ENCODE measurements at places on chromosomes 4 and X.

- peak; percentile 73 for DNase-seq
These were observed 17.5 kb downstream of the STX18 start for GRCh38 chr4:4524364-4524763.

GRCh38 chr4:3307486-3307885, 14.7 kb downstream of the RGS12 start:
- peak; percentile 36 for DNase-seq

GRCh38 chrX:137313627-137314026, 252.3 kb upstream of the ZIC3 start:
- no peak for DNase-seq

- no peak for DNase-seq
These were observed 651 bp downstream of the NXT2 start for GRCh38 chrX:109537324-109537665.

GRCh38 chr4:36213977-36214376, 30.3 kb downstream of the ARAP2 start:
- DNase-seq, result no peak

DNA sequence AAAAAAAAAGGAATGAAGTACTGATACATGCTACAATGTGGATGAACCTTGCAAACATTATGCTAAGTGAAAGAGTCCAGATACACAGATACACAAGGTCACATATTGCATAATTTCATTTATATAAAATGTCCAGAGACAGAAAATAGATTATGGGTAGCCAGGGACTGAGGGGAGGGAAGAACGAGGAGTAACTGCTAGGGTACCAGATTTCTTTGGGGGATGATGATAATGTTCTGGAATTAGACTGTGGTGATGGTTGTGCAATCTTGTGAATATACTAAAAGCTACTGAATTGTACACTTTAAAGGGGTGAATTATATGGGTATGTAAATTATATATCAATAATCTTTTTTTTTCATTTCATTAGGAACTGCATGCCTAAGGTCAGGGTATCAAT, 20.8 kb upstream of the AP1AR start:
- no peak for DNase-seq

DNA sequence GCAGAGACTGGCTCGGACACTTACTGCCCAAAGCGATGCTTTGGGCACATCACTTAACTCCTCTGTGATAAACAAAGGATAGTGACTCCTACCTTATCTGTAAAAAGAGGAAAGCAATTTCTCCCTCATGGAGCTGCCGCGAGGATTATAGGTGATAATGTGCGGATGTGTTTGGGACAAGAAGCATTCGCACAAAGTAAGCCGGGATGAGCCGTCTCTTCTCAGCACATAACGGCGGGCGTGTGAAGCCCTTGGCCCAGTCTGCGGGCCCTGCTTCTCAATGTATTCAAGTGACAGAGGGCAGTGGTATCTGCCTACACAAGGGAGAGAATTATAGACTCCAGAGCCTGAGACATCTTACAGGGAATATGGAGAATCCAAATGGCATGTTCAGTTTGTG, 550.3 kb upstream of the CPEB2 start:
- DNase-seq, result peak; percentile 63

- DNase-seq, result no peak
These were observed 48.0 kb downstream of the KLHL34 start for GRCh38 chrX:21610168-21610567.

DNA sequence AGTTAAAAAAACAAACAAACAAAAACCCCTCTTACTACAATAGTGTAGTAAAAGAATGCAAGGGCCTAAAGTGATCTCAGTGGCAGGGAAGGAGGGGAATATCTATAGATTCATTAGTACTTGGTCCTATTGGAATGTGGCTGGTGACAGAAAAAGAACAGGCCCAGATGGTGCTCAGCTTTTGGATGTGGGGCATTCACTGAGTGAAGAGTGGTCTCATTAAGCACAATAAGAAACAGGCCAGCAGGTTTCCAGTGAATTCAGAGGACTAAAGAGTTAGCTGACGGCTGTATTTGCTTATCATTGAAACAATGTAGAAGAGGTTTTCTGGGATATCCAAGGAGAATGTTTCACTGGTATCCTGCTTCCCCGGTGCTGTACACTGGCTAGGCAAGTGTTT, 243.8 kb upstream of the HHIP start:
- no peak for DNase-seq

DNA sequence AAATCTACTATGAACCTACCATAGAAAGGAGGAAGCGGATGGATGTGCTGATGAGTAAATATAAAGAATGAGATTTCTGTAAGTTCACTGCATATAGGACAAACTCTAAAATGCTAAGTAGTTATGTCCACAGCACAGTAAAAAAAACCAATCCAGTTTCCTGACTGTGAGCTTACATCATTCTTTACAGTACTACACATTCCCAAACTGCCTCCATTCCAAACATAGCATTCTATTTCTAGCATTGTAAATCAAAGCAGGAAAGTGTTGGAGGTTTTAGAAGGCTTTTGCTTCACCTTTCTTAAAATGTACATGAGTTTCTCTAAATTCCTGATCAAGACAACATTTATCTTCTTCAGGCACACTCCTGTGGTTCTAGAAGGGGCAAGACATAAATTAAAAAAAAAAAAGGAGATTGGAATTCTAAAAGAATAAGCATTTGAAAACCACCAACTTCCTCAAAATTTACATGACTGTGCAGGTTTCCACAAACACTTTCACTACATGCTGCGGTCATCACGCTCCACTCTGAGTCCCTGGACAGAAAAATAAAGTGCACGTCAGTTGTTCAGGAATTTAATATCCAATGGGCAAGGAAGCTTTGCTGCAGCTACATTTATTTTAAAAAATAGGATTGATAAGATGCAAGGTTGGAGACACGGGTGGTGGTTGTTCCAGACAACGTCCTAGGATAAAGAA, 297.6 kb upstream of the STS start:
- DNase-seq, result no peak

- DNase-seq, result no peak
These were observed 638 bp upstream of the CCKAR start for GRCh38 chr4:26490960-26491284.

- peak; percentile 32 for DNase-seq
These were observed 386.0 kb downstream of the TLL1 start for GRCh38 chr4:166259081-166259480.

DNA sequence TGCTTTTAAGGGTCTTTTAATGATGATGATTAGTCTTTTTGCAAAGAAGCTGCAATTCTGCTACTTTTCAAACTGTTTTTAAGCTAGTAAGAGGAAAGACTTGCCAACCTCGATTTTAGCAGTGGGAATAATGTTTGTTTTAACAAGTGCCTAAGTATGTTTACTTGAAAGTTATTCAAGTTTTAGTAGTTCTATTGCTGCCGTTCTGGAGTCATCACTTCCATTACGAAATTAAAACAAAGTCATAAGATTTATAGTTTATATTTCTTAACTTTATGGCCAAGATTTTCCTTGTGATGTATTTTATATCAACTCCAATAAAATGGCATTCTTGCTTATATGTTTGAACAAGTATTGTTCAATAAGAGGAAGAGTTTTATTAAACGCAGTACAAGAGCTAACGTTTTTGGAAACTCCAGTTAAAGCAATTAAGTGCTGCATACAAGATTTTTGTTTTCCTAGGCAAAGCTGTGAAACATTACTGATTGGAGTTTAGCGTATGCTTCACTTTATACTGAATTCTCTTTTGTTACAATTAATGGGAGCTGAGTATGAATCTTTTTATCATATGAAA, 211.3 kb downstream of the TENM3 start:
- DNase-seq, result no peak

DNA sequence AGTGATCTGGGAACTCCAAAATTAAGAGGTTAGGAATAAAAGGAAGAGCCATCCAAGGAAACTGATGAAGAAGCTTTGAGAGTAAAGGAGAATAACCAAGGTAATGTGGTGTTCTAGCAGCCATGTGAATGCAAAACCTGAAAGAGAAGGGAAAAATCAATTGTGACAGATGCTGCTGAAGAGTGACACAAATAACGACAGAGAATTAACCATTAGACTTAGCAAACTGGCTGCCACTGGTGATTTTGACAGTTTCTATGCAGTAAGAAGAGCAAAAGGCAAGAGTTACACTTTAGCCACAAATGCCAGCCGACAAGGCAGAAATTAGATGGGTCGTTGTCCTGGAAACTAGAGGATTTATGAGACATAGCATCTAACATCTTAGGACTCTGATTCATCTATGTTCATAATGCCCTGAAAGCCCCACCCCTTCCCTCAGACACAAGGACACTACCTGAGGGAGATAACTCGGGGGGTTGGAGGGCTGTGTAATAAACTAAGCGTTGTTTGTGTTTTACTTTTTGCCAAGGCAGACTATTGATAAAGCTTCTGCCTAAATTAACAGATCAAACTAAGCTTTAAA, 13.0 kb upstream of the TMEM144 start:
- DNase-seq, result no peak

- DNase-seq, result no peak
These were observed 54.2 kb upstream of the GIMD1 start for GRCh38 chr4:106422766-106423165.

DNA sequence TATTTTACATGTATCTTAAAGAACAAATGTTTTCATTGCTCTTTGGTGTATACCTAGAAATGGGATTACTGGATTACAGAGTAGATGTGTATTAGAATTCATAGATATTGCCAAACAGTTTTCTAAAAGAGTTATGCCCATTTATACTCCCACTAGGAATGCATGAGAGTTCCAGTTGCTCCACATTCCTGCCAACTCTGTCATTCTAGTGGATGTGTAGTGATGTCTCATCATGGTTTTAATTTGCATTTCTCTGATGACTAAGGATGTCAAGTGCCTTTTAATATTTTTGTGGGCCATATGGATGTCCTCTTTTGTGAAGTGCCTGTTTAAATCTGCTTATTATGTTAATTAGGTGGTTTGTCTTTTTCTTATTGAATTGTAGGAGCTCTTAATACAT, 65.6 kb upstream of the BMP2K start:
- no peak for DNase-seq

GRCh38 chr4:60020389-60020788, 1179.7 kb upstream of the ADGRL3 start:
- DNase-seq, result peak; percentile 63

- peak; percentile 63 for DNase-seq
These were observed 4.2 kb downstream of the PAK3 start for GRCh38 chrX:111100191-111100590.

- DNase-seq, result no peak
These were observed 40.1 kb upstream of the MSANTD1 start for GRCh38 chr4:3208826-3209225.

GRCh38 chr4:122873821-122874593, 47.4 kb downstream of the FGF2 start:
- DNase-seq, result no peak

GRCh38 chr4:112075129-112075753, 70.0 kb upstream of the FAM241A start:
- DNase-seq, result no peak

- no peak for DNase-seq
These were observed 373.6 kb downstream of the FBXW7 start for GRCh38 chr4:152162331-152162697.

- no peak for DNase-seq
These were observed 91.4 kb downstream of the SLC39A8 start for GRCh38 chr4:102253860-102254259.

- no peak for DNase-seq
These were observed 920.1 kb upstream of the TENM3 start for GRCh38 chr4:181323061-181323460.

DNA sequence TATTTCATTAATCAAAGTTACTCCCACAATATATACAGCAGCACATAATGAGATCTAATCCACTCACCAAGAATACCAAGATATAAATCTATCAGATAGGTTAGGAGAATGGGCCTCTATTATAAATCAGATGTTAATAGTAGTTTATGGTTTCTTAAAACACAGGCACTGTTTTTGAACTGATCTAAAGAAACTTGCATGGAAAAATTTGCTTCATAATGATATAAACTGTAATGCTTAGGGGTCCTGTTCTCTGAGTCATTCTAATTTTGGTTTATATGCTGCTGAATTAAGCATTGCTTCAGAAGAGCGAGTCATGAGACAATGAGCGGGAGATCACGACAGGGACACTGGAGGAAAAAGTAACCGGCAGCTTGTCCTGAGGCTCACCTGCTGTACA, 113.3 kb upstream of the OTUD4 start:
- DNase-seq, result no peak

DNA sequence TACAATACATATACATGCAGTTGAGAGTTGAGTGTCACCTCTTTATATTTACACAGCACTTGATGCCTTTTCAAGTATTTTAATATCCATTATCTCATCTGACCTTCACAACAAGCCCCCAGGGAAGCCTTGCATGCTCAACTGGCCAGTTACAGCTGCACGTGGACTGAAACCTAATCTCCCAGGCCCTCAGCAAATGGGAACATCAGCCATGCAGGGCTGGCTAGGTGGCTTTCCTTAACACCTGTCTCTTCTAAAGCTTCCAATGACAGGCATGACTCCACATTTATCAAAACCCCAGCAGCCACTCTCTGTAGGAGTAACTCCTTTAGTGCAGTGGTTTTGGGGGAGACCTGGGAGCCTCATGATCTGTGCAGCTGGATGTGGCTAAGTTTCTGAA, 56.4 kb downstream of the PHKA2 start:
- no peak for DNase-seq

- no peak for DNase-seq
These were observed 110.3 kb downstream of the UCHL1 start for GRCh38 chr4:41366911-41367517.

- no peak for DNase-seq
These were observed 38.7 kb downstream of the BEX3 start for GRCh38 chrX:103415068-103415467.

- DNase-seq, result no peak
These were observed 126.0 kb upstream of the LDB2 start for GRCh38 chr4:17024425-17024824.

DNA sequence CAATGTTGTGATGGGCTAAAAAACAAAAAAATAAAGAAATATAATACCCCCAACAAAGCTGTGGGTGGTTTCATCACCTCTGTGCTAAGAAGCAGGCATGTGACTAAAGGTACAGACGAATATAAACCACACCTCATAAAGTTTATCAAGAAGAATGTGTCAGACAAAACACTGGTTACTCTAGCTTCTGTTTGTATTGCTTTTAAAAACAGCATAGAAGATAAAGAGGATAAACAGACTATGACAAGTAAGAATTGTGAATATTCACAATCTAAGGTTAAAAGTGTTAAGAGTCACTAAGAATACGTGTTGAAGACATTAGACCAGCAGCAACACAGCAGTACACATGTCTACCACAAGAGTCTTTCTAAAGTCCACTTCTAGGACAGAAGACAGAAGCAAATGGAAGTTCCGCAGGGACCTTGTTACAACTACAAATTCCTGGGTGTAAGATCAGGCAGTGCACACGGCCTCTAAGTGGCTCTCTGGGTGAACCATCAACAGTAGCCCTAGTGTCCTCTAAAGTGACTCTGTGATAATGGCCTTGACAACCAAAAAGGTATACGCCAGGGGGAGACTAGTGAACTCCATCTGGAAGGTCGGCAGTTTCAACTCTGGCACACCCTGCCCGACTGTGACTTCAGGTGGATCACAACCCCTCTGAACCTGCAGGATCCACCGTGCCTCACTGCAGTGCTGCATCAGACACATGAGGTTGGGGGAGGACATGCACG, 8.3 kb upstream of the FGFBP2 start:
- DNase-seq, result no peak

GRCh38 chr4:82589756-82590155, 28.0 kb upstream of the TMEM150C start:
- no peak for DNase-seq

Measured in islet precursor cell (in vitro differentiated cells).